Panc1 (cell line): ENCODE measurements at places on chromosomes 7 and 10. TPM values are rescaled to one million over a fixed set of nuclear protein-coding genes. Genes with fewer than 3 reads are reported as not detected.

DNA sequence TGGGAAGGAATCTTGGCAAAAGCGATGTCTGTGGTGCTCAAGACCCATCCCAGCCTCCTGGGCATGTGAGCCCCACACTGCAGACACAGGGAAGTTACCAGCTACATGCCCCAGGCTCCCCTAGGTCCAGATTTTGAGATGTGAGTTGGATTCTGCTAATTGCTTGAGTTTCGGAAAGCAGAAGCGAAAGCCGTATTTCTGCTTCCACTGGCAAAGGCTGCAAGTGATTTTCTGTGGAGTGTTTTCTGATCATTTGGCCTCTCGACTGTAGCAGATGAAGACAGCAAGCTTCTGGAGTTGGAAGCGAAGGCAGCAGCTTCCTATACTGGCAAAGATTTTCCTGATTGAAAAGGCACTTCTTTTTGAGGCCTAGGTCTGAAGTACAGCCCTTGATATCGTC, 29.6 kb downstream of the ANKRD16 start:
- DNase-seq: no peak

GRCh38 chr7:1112109-1112508, 24.2 kb downstream of the GPER1 start:
- no peak for DNase-seq

- no peak for DNase-seq
Measured at GRCh38 chr10:30842185-30842584, 189.5 kb downstream of the ZNF438 start.

DNA sequence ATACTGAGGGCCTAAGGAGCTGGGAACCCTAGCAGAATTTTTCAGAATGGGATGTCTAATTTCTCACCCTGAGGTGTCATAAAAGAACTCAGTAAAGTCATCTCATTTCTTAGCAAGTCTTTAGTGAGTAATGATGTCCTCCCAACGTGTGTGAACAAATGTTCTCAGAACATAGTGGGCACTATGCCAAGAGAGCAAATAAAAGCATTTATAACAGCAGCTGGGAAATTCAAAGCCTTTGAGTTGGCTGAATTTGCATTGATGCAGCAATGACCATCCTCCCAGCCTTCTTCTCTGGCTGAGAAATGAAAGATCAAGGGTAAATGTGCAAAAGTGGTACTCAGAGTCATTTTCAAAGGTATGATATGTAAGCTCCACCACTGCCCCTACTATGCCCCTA, 109.4 kb downstream of the FAM107B start:
- no peak for DNase-seq

GRCh38 chr7:120395526-120396019, 122.6 kb downstream of the KCND2 start:
- no peak for DNase-seq

The CDHR1 gene
- 0.39 TPM for total RNA-seq

- no peak for DNase-seq
Measured at GRCh38 chr7:19262826-19263225, 117.6 kb upstream of the FERD3L start.
